Activated T-cell treated with anti-CD3 and anti-CD28 coated beads for 24 hours (primary cell): ENCODE measurements at places on chromosomes 7 and 10.

DNA sequence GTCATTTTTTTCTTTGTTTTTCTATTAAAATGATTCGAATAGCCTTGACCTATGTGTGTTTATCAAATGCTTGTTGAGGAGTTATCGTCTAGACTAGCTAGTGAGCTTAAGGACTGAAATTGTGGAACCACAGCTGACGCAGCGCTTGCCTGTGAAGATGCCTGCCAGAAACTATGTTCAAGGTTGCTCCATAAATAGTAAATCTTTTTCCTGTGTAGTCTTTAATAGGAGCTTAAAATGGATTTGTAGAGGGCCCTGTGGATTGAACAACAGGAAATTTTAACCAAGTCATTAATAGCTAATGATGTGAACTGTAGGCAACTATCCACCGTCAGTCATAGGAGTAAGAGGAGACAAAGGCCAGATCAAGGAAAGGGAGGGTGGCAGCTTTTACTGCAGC lies 145.1 kb downstream of the GNAI1 start:
- DNase-seq: no peak

DNA sequence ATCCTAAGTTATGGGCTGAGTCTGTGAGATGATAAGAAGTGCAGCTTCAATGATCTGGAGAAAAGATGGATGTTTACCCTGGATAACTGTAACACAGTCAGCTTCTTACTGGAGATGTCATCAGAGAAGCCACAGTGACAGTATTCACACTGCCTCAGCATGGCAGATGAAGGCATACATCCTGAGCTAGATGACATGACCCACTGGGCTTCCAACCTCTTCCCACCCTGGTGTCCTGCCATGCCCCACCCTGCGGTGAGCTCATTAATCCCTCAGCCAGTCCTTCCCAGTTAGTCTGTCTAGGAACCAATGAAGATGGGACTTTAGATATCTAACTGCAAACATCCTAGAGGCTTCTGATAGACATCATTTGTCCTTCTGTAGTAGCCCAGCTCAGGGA lies 213.8 kb downstream of the TAX1BP1 start:
- no peak for DNase-seq

DNA sequence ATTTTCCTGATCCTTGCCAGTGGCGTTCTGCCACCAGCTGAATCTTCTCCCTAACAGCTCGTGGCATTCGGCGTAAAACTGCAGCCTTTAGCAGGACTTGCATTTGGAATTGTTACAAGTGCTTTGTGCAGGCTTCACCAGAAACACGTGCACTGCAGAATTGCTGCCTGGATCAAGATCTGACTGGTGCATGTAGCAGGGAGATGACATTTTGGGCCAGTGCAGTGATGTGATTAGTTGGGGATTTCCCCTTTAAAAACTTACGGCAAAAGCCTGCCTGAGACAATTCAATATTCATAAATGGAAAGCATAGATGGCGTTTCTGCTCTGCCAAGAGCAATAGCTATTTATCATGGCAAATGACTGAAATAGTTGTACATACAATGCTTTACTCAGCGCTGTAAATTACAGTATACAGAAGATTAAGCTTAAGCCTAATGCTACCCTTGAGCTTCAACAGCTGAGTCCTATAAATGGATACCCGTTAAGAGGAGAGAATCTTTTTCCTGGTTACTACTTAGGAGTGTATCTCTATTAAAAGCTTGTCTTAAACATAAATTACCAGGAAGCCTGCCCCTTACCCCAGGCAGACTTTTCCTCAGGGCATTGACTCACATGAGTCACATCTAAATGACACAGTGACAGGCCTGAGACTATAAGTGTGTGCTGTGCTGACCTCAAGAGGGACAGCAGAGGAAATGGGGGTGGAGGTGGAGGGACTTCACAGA lies 106.3 kb downstream of the ATXN7L1 start:
- no peak for DNase-seq

- DNase-seq: no peak
Measured at GRCh38 chr7:10707519-10707918, 266.2 kb upstream of the PHF14 start.

GRCh38 chr7:12360948-12361347 lies 42.7 kb downstream of the VWDE start:
- DNase-seq: no peak

DNA sequence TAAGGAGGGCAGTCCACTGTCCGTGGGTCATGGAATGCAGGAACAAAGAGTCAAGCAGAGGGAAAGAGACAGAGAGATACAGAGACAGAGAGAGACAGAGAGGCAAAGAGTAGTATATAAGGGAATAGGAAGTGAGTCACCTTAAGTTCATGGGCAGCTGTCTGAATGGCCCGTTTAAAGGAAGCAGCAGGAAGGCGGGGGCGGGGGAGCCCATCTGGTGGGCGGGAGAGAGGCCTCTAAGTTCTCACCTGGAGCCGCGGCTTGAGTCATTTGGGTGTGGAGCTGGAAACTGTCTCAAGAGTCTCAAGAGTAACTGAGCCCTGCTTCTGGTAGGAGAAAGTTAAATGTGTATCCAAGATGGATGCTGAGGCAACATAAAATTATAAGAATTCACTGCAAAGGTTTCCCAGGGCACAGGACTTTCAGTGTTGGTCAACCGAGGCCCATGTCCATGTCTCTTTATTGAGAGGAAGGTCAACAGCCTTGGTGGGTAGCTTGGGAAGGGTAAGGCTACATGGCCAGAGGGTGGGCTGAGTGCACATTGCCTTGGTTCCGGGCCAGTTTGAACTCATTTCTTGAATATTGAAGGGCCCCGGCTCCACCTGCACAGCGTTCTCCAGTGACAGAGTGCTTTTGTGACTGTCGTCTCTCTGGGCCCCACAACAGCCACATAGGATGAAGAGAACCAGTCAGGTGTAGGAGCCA lies 85.5 kb upstream of the CACUL1 start:
- DNase-seq: peak; percentile 32

- DNase-seq: peak; percentile 72
Measured at GRCh38 chr10:14009371-14010100, 321.2 kb downstream of the FRMD4A start.

DNA sequence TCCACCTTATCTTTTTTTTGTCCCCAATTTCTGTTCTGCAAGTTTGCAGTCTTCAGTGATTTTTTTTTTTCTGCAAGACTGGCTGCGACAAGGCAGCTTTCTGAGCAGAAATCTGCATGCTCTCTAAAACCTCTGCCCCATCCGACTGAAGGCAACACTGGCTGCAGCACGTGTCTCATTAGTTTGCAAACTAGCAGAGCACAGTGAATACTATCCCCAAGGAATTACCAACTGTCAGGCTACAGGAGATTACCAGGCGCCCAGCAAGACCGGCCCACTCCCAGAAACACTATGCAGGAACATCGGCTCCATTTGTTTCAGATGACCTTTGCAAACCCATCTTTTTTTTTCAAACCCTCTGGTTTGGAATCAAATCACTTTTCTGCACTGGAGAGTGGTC lies 538.8 kb downstream of the SORCS1 start:
- DNase-seq: no peak

DNA sequence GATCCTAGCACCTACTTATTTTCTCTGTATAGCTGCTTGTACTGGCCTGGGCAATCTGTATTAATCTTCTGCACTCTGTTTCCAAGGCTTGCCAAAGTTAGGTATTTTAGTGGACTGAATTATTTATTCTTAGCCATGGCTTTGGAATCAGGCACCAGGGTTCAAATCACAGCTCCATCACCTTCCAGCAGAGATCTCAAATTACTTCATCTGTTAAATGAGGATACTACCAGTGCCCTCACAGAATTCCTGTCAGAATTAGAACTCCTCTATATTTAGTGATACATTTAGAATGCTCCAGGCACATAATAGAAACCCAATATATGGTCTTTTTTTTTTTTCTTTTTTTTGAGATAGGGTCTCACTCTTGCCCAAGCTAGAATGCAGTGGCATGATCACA lies 17.6 kb downstream of the ARMH3 start:
- no peak for DNase-seq

GRCh38 chr7:1592299-1592871 lies 22.6 kb upstream of the PSMG3 start:
- DNase-seq: no peak

- no peak for DNase-seq
Measured at GRCh38 chr7:31497516-31497915, 16.4 kb upstream of the ITPRID1 start.

GRCh38 chr7:45573661-45574415 lies at the start of gene ADCY1:
ADCY1 (plus strand) TSS chr7:45574368; CDS start chr7:45574544, 176 bp downstream.
- DNase-seq: no peak

GRCh38 chr10:44564790-44565189 lies 179.9 kb upstream of the CXCL12 start:
- no peak for DNase-seq

DNA sequence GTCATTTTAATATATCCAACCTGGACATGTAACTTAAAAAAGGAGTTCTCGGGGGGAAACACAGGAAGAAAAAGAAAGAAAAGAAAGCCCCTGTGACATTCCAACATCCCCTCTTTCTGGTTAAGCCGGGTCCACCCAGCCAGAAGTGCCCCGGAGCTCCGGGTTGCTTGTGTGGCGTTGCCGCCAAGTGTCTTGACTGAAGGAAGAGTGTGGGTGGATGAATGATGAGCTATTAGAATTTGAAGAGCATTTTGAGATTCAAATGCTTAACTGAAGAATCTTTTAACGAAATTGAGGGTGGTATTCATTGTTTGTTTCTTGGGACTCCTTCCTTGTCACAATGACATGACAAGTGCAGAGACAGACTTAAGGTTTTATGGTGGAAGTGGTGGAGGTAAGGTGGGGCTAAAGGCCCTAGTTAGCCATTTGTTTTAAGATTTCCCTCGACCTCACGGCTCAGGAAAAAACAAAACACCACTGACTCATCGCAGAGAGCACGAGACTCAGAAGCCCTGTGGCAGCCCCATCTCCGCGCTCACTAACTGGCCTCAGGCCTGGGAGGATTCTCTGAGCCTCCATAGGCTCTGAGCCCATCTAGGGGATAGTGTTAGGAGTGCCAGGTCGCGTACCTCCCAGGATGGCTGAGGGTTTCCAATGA lies 1.8 kb upstream of the GLI3 start:
- no peak for DNase-seq

DNA sequence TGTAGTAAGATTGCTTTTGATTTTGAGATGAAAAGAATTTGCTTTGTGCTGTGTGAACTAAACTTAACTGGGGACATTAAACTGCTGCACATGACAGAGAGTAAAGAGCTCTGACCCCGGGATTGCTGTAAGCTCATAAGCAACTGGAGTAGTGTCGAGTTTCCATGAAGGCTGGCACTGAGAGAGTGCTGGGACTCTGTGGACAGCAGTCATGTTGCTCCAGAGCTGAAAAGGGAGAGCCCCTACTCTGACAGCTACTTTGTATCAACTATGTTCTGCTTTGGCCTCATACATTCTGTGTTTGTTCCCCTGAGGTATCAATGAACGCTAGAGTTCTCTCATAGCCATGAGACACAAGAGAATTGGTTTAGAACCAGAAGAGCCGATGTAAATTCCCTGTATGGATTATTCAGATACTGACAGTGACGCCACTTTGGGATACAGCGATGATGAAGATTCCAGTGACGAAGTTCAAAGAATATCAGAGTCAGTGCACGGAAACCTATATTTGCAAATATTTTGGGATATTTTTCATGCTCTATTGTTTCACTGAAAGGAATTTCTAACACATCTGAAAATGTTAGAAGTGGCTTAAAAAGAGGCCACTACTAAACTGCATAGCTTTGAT lies 185.9 kb upstream of the DKK1 start:
- no peak for DNase-seq

GRCh38 chr10:85851325-85851724 lies 515.3 kb downstream of the GRID1 start:
- DNase-seq: no peak

GRCh38 chr7:151168003-151168786 lies 701 bp upstream of the GBX1 start:
- peak; percentile 36 for DNase-seq

DNA sequence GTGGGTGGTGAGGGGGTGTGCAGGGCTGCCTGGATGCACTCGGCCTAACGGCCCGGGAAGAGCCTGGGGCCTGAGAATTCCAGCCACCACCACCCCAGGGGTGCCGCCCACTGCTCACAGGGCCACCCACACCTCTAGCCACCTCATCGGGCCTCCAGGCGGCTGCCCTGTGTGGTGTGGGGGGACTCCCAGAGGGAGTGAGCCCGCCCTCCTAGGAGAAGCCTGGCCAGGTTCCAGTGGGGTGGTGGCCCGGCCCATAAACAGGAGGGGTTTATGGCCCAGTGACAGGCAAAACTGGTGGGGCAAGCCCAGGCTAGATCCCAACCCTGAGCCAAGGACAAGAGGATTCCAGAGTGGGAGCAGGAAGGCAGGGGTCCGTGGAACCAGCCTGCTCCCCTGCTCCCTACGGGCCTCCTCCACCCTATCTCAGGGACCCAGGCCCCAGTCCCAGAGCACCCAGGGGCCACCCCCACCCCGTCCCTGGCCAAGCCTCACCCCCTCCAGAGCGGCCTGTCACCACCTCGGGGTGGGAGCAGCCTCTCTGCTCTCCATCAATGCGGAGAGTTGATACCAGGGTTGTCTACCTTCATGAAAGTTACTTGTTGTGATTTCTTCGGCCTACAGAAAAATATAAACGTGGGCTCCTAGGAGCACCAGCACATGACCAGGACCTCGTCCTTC lies 20.2 kb upstream of the PDGFA start:
- no peak for DNase-seq

GRCh38 chr10:86655596-86655995 lies 1.2 kb downstream of the OPN4 start:
- DNase-seq: no peak

- DNase-seq: no peak
Measured at GRCh38 chr7:158014976-158015375, 572.6 kb downstream of the PTPRN2 start.

- DNase-seq: peak; percentile 74
Measured at GRCh38 chr7:66413379-66414114, 208.4 kb downstream of the TPST1 start.
